8988T (cell line): ENCODE measurements at places on chromosomes 1 and 21.

GRCh38 chr1:153534226-153534924, 1.4 kb downstream of the S100A6 start:
- DNase-seq, result no peak

- DNase-seq, result no peak
Observed at GRCh38 chr1:163412221-163412620, 90.5 kb downstream of the NUF2 start.

- no peak for DNase-seq
Observed at GRCh38 chr1:220368352-220369265, 96.4 kb upstream of the RAB3GAP2 start.

- DNase-seq, result peak; percentile 37
Observed at GRCh38 chr1:92486251-92487077, at the start of gene GFI1. TSS of gene GFI1 (minus strand) at chr1:92486925. CDS start at chr1:92483487, 3,438 bp downstream.

DNA sequence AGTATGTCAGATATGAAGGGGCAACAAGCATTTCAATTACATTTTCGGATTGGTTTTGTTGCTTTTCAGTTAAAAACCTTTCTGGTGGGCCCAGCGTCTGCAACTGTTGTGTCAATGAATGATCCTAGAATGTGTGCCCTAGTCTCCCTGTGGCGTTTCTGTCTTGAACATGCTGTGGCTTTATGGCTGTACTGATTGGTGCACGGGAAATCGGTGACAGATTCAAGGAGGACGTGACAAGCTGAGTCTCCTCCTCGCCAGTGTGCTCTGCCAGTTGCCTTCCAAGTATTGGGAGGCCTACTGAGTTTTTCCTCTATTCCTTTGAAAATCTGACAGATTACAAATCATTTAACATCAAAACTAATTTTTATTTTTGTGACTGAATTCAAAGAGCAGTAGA, 127.6 kb downstream of the ZP4 start:
- DNase-seq, result no peak

DNA sequence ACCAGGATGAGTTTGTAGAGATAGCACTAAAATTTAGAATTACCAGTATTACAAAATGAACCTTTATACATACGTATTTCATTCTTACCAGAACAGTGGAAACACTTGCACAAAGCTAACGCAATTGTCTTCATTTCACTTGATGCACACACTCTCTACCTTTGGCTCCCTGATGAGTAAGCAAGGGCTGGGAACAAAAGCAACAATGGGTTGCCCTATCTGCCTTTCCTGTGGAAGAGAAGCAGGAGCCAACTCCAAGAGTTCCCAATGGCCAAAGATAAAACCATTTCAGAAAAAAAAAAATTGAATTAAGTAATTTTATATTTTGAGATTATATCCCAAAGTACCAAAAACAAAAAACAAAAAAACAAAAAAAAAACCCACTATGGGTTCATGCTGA, 344.1 kb upstream of the GREM2 start:
- no peak for DNase-seq

DNA sequence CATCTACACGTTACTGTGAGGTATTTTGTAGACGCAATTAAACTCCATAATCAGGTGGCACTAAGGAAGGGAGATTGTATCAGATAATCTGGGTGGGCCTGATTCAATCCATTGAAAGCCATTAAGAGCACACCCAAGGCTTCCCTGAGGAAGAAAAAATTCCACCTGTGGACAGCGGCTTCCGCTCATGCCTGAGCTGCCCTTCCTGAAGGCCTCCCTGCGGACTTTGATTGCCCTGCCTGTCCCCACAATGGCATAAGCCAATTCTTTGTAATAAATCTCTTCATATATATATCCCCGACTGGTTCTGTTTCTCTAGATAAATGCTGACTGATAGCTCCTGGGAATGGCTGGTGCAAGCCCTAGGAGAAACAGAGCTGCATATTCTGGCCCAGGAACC, 138.3 kb downstream of the TGFBR3 start:
- no peak for DNase-seq

GRCh38 chr1:163535807-163536206, 214.1 kb downstream of the NUF2 start:
- no peak for DNase-seq

DNA sequence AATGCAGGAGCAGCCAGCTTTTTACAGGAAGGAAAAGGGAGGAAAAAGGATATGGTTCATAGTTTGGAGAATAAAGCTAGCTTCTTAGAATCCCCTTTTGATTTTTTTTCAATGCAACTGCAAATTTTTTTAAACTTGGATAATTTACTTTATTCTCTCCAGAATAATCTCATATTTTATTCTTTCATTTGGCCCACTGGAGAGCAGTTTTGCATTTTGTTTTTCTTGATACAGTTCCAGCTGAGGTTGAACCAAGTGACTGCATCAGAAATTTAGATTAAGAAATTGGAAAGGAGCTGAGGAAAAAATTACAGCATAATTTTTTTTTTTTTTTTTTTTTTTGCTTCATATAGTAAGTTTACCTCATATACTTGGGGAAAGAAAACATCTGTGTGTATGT, 22.8 kb downstream of the GABPA start:
- DNase-seq, result no peak

DNA sequence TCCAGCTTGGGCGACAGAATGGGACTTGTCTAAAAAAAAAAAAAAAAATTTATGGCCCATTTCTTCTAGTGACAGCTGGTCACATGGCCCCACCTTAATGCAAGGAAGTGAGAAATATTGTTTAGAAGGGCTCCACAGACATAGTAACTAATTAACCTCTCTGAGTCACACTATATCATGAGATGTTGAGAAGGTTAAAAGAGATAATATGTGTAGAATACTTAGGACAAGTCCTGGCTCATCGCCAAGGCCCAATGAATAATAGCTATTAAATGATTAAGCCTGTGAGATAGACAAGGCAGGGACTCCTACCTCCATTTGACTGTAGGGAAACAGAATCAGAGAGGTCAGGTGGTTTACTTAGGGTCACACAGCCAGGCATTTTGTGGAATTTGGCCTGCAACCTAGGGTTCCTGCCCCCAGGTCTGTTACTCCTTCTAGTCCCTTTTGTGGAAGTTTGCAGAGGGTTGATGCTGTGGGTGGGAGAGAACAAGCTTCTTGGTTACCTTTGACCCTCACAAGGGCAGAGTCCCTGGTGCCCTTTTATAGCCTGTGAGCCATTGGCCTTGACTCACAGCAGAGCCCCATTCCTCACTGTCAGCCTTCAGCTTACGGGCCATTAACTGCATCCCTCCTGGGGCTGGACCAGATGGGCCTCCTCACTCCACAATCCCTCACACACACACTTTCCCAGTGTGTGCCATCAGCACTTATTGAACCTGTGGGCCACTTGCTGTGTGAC, 48.5 kb downstream of the OPRD1 start:
- DNase-seq, result no peak
